ENCODE measurements at places on chromosomes 1 and 21.

DNA sequence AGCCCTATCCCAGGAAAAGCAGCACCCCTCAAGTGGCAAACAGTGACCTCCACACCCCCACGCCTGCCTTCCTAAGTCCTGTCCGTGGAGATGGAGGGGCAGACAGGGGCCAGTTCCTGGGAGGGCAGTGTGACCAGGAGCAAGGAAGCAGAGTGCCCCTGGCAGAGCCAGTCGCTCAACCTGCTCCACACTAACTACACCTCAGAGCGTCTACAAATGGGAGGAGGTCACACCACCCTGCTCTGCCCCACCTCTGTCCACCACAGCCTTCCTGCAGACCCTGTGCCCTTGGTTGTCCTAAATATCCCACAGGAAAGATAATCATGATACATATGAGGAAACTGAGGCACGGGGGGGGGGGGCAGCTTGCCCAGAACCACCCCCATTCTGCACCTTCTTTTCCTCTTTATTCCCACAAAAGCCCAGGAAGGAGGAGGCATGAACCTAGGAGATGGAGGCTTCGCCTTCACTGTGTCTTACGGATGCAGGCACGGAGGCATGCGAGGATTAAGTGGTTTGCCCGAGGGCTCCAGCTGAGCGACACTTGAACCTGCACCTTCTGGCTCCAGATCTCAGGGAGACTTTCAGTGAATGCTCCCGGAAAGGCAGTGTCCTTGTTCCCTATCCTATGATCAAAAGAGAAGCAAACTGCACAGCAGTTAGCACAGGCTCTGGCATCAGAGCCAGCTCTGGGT lies 42.7 kb upstream of the SELENON start:
- DNase-seq = no peak

DNA sequence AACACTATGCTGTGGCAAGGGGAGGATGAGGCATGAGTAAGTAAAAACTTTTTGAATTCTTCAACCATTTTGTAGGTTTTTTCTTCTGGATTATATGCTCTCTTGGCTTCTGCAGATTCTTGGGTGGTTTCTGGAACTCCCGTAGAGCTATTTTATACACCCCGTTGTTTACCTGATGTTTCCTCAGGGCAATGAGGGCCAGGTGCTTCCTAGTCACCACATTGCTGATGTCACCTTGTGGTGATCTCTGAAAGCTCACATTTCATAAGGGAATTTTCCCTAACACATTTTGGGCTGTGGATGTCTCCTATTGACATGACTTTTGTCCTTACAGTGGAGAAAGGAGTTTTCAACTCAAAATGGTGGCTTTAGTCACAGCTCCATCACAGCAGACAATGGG lies 356.6 kb downstream of the PLA2G4A start:
- DNase-seq = no peak

DNA sequence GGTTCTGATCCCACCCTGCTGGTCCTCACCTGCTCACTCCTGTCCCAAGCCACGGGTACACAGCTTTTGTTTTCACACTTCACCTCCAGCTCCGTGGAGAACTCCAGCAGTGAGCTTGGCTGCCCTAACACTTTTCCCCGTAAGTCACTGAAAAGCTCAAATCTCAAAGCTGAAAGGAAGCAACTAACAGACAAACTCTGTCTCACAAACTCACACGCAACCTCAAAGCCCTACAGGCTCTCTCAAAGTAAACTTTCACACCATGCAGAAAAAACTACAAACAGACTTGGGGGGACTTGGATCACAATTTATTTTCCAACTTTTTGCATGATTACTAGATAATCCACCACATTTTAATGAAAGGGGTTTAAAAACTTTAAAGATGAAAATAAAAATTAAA lies 88.3 kb downstream of the AK5 start:
- DNase-seq = no peak

- no peak for DNase-seq
These were observed 35.6 kb upstream of the ECE1 start for GRCh38 chr1:21325731-21326387.

- DNase-seq = no peak
These were observed 5.2 kb upstream of the ABCB10 start for GRCh38 chr1:229563701-229564100.

DNA sequence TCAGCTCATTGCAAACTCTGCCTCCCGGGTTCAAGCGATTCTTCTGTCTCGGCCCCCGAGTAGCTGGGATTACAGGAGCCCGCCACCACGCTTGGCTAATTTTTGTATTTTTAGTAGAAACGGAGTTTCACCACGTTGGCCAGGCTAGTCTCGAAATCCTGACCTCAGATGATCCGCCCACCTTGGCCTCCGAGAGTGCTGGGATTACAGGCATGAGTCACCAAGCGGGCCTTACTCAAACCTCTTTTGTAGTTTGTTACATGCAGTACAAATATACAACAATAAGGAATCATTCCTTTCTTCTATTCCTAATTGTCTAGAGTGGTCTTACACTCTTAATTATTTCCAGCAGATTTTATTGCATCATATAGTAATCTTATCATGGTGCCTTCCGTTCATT lies 16.6 kb downstream of the SPATA17 start:
- DNase-seq = no peak

GRCh38 chr1:167905182-167905581 lies 8.8 kb downstream of the ADCY10 start:
- DNase-seq = no peak

DNA sequence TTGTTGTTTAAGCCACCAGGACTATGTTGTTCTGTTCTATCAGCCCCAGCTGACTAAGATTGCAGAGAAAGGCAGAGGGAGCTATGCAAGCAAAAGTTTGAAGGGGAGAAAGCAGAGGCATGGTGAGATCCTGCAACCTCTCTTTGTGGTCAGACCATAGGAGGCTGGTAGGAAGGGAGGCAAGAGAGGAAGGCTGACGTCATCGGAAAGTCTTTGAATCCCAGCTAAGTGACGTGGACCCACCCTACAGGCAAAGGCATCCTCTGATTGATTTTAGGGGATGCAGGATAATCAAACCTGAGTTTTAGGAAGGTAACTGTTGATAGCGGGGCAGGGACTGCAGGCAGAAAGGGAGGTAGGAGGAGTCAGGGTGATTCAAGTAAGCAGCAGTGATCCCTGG lies 23.3 kb upstream of the TNNI1 start:
- DNase-seq = no peak

DNA sequence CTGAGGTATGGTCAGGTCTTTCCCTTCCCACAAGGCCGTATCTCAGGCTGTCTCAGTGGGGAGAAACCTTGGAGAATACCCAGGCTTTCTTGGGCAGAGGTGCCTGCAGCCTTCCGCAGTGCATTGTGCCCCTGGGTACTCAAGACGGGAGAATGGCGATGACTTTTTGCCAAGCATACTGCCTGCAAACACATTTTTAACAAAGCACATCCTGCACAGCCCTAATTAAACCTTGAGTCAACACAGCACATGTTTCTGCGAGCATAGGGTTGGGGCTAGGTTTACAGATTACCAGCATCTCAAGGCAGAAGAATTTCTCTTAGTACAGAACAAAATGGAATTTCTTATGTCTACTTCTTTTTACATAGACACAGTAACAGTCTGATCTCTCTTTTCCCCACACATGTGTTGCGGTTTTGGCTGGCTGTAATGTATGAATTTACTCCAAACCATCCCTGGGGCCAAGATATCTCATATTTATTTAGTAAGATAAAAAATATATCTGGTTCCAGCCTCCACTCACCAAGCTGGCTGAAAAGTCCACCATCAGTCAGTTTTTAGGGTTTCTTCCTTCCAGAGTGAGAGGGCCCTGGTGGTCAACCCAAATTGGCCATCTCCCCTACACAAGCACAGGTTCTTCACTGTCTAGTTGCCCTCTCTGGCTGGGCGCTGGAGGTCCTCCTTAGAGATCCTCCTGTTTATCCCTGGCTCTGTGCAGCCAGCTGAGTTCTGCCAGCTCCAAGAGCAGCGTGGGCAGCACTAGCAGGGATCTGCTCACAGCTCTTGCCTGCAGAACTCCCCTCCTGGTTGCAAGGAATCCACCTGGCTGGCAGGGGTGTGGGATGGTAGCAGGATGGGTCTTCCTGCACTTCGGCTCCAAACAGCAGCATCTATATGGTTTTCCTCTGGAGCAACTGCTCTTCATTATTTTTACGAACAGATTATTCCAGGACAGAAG lies 2.6 kb downstream of the FAAH start:
- no peak for DNase-seq

DNA sequence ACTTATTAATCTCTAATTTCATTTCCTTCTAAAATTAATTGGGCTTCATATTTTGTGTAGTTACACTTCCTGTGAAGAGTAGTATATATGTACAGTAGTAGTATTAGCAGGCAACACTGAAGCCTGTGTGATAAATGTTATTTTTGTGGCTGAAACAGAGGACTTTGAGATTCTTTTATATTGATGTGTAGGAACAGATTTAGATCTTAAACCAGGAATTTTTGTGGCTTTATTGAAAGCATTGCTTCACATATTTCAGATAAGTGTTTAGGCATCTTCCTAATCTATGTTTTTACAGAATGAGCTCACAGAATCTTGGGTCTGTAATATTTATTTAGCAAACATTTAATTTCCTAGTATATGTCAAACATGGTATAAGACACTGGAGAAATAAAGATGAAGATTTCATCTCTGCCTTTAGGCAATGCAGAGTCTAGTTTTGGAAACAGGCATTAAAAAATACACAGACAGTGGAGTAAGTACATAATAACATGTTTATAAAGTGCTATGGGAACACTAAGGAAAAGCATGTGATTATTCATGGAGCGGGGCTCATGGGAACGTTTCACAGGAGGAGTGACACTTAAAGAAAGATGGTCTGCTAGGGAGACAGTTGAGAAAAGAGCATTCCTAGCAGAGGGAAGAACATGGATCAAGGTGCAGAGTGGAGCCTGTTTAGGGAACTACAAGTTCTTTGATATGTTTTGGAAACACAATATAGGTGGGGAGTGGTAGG lies 52.7 kb downstream of the MIGA1 start:
- no peak for DNase-seq

- DNase-seq = no peak
These were observed 71.0 kb downstream of the CD2 start for GRCh38 chr1:116825207-116825719.

DNA sequence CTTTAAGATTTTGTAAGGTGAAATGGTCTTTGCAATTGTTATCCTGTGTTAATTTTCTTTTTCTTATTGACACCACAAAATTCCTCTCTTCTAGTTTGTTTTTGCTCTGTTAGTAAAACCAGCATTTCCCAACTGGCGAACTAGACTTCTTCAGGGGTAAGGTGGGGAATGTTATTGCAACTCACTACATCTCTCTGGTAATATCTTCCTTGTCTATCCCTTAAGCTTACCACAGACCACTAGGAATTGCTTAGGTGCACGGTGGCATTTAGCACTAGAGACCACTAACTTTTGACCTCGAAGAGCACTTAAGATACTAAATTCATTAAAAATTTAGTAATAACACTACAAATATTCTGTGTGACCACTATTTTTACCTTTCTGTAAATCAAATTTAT lies 4.2 kb upstream of the COA6 start:
- no peak for DNase-seq

DNA sequence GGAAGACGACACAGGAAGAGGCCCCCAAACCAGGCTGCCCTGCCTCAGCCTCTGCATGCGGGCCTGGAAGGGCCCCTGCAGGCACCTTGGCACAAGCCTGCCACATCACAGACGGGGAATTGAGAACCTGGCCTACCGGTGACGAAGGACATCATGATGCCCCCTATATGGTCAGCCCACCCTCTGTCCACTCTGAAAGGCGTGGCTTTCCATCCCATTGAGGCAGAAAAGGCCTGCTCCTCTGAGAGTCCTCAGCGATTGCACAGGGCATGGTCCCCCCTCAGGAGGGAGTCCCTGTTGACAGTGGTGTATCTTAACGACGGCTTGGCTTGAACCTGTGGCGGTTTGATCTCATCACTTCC lies 11.4 kb downstream of the KRTAP10-1 start:
- no peak for DNase-seq

DNA sequence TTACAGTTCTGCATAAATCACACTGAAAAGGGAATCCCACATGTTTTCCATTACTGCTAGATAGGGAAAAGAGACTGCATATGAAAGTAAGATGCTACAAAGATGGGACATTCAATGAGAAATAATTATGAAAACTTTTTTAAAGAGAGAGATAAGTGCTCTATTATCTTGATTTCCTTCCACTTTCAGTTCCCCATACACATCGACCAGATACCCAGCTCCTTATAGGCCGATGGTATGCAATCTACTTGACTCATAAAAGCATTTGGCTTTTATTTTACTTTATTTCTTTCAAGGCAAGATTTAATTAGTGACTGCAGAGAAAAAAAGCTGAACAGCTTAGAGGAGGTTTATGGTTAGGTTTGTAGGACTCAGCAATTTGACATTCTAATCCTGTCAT lies 13.1 kb downstream of the BRINP2 start:
- no peak for DNase-seq

DNA sequence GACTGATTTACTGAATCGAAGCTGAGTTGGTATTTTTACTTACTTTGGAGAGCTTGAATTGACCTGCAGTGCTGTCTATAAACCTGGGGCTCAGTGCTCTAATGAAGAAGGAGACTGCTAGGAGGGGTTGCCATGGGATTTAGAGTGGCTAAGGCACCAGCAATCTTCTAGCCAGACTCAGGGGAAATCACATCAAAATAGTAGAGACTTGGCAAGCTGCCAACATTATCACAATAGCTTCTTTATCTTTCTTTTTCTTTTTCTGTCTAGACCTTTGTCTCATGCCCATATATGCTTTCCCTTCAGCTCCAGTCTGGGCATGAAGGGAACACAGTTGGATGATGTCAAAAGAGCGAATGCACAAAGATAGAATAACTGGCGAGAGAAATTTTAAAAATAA lies 301.1 kb upstream of the DPYD start:
- no peak for DNase-seq

- no peak for DNase-seq
These were observed 563.0 kb downstream of the NEGR1 start for GRCh38 chr1:71719330-71719729.

DNA sequence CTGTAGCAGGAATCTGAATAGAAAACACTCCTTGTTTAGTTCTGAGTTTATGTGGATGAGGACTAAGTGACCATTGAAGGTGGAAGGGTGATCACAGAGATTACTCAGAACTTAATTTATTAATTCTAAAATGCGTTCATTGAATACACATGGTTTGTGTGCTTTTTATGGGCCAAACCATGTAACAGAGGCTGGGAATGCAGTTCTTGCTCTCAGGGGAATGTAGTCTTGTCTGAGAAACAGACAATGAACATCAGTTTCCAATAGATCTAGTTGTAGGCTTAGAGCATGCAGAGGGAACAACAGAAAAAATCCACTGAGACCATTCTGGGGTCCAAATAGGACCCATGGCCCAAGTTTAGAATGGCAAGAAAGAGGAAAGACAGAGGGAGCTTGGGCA lies 46.1 kb downstream of the ITSN1 start:
- DNase-seq = no peak

DNA sequence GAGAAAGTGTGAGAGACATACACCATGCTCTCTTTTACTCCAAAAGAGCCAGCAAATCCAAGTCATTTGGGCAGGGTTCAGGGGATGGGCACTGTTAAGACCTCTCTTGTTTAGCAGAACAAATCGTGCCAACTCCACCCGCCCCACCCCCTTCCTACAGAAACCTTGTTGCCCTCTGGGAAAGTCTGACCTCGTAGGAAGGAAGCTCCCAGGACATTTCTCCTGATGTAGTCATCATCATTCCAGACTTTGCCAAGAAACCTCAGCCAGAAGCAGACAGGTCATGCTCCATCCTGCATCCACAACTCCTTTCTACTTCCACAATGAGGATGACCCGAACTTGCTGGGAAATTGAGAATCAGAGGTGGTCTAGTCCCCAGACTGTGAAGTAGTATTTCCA lies 57.7 kb downstream of the UBE2T start:
- DNase-seq = no peak

GRCh38 chr1:39132505-39133339 lies 71.8 kb upstream of the MACF1 start:
- no peak for DNase-seq

GRCh38 chr1:229896306-229896705 lies 170.7 kb upstream of the GALNT2 start:
- no peak for DNase-seq
